Putamen (tissue), 1 donor: ENCODE measurements at places on chromosomes 12 and 14.

DNA sequence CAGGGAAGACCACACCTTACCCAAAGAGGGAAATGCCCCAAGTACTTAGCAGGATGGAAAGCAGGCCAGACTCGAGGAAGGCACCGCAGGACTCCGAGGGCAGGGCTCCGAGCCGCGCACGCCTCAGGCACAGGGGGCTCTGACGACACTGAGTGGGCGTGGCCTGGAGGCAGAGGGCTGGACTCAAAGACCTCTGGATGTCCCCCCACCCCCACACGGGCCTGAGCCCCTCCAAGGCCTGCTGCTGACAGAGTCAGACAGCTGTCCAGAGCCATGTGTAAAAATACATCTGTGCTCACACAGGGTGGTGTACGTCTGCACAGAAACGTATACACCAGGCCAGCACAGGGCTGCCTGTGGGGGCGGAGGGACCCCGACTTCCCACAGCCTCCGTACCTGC is 1.4 kb downstream of the AKT1 start:
- no peak for DNase-seq

GRCh38 chr14:98958048-98958631 is 313.9 kb downstream of the BCL11B start:
- no peak for DNase-seq

- DNase-seq, result no peak
Measured at GRCh38 chr12:50121641-50122040, 9.6 kb downstream of the COX14 start.

DNA sequence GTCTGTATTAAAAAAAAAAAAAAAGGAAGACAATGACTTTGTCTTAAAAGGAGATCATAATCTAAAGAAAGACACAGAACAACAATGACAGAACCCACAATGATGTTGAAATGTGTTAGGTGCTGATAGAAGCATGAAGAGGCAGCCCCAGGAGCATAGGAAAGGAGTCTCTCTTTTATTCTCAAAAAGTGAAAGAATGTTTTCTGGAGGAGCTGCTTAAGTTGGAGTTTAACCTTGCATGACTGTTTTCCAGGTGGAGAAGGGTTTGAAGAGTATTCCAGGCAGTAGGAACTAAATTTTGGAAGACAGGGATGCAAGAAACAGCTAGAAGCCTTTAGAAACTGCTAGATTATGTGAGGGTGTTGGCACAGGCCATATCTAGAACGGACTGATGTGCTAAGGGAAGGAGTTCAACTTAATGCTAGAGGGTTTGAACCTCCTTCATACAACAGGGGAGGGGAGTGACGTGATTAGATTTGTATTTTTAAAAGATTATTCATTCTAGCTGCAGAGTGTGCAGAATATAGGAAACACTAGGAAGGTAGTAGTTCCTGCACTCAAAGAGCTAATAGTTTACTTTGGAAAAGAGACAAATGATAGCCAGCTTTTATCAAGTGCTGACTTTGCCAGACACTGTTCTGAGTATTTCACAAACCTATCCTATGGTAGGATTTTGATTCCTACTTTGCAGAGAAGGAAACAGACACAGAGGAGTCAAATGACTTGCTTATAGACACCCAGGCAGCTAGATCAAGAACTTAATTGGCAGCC is 4.6 kb upstream of the RPL6 start:
- DNase-seq, result no peak

- no peak for DNase-seq
Measured at GRCh38 chr12:29738365-29738764, 45.4 kb downstream of the TMTC1 start.

DNA sequence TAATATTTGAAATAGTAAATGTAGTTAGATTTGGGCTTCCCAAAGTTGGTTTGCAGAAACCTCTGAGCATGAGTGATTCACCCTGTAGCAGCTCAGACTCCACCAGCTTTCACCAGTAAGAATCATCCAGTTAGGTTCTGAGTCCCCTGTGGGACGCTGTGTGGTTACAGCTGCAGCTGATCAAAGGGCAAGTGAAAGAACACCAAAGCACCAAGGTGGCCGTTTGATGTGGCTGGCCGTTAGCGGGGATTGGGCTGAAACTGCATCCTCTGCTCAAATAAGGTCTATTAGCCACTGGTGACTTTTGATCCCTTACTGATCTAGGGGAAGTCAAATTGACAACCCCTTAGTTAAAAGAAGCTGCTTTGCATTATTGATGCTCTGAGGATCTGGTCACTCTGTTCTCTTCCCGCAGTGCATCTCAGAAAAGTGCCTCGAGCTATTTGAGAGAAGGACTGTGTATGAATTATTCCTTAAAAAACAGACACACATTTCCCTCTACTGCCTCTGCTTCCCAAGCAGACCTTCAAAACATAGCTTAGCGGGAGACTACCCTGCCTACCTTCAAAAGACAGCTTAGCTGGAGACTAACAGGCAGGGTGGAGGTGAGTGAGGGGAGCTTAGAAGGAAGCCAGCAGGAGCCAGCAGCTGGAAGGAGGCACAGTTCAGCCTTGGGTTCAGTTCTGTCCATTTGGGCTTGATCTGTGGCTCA is 3.7 kb downstream of the ABHD12B start:
- no peak for DNase-seq

- no peak for DNase-seq
Measured at GRCh38 chr14:95760596-95760995, 46.7 kb upstream of the TCL1A start.

GRCh38 chr12:109744986-109745942 is 31.6 kb downstream of the FAM222A start:
- no peak for DNase-seq

DNA sequence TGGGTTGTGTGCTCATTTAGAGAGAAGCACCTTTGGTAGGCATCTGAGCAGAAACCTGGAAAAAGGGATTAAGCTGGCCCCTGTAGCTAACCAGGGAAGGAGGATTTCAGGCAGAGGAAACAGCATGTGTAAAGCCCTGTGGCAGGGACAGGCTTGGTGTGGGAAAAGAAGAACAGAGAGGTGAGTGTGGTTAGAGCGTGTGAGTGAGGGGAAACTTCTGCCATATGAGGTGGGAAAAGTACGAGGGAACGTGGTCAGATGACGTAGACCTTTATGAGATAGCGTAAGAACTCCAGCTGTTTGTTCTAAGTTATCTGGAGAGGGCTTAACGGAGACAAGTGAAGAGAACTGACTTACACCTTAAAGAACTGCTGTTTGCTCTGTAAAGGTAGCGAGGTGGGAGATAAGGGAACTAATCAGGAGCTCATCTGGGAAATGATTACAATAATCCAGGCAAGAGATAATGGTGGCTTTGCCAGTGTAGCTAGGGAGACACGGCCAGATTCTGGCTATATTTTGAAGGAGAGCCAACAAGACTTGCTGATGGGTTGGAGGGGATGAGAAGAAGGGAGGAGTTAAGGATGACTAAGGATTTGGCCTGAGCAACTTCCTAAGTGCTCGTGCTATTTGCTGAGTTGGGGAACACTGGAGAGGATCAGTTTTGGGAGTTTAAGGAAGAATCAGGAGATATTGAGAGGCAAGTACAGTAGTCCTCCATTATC is 234.0 kb downstream of the ETNK1 start:
- DNase-seq, result no peak

DNA sequence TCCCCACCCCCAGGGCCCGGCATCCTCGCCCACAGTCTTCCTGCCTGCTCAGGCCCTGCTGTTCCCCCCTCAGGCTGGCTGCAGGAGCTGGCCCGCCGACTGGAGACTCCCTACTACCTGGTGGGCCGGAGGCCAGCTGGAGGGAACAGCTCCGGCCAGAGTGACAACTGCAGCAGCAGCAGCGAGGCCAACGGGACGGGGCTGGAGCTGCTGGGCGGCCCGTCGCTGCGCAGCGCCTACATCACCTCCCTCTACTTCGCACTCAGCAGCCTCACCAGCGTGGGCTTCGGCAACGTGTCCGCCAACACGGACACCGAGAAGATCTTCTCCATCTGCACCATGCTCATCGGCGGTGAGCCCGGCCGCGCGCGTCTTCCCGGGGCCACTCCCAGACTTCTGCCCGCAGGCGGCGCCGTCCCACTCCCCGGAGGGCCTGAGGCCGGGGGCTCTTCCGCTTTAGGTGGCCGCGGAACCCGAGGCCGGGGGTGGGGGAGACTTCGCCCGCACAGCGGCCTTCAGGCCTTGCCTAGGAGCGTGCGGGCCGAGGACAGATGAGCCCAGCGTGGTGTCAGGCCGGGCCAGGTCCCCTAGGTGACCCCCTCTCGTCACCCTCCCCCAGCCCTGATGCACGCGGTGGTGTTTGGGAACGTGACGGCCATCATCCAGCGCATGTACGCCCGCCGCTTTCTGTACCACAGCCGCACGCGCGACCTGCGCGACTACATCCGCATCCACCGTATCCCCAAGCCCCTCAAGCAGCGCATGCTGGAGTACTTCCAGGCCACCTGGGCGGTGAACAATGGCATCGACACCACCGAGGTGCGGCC is 10.2 kb downstream of the KCNH3 start:
- no peak for DNase-seq

DNA sequence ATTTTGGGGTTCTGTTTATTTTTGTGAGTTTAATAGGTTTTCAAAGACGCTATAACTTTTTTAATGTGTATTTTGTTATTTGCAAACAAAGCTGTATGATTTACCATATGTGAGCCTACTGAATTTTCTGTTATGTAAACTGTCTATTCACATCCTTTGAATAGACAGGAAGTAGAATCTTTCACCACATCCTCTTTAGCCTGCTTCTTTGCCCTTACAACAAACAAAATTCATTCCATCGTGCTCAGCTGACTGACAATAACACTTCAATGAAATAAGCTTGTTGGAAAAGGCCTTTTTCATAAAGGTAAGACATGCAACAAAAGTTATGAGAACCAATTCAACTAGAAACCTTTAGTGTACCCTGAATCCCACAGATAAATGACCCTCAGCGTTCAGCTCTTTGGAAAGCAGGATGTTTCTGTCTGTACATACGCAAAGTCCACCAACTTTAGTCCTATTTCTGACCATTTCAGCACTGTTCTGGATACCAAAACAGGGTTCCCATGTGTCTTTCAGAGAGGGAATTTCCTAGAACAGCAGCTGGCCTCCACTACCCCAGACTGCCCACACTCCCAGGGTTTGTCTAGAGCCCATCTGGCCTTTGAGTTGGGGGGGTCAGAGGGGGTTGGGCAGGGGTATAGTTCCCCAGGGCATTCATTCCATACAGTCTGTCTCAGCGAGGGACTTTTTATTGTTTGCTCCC is 71.3 kb downstream of the DUSP6 start:
- no peak for DNase-seq

GRCh38 chr12:124496584-124496983 is 70.8 kb downstream of the NCOR2 start:
- DNase-seq, result no peak

DNA sequence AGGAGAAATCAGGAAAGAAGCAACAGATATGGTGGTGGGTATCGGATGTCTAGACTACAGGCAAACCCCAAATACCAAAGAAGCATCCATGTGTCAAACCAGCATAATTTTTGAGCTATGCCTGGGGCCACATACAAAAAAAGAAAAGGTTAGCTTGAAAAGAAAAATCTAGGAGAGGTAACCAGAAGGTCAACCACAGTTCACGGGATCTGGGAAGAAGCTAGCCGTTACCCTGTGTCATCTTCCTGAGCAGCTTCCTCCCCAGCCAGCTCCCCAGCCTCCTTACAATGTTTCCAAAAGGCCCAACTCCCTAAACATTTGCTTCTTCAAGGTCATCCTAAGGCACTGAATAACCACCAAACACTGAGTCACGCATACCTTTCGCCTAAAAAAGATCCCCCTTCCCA is 3.1 kb downstream of the SINHCAF start:
- no peak for DNase-seq

DNA sequence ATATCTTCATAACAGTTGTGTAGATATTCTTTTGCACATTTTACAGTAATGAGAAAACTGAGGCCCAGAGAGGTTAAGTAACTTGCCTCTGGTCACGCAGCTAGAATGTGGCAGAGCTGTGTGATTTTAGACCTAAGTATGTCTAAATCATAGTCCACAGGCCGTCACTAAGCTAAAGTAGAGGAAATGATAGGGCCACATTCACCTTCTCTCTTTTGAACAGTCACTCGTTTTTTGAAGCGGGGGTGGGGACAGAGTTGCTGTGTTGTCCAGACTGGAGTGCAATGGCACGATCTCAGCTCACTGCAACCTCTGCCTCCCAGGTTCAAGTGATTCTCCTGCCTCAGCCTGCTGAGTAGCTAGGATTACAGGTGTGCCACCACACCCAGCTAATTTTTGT is 68.5 kb downstream of the RASSF3 start:
- no peak for DNase-seq

DNA sequence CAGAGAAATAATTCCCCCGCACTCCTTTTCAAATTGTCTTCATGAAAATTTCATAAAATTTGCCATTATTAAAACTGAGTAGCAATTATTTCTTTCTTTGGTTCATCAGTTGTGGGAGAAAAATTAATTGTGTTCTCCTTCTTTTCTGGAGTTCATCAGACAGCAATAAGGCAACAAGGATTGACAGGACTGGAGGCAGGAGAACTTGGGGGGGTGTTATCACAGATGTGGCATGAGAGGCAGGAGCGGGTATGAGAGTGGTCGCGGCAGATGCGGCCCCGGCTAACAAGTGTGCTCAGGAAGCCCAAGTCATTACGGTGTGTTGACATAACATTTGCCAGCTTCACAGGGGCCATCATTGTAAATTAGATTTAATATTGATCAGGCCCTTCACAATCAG is 306.6 kb upstream of the TMPO start:
- DNase-seq, result no peak

GRCh38 chr12:111084158-111084557 is 163.8 kb upstream of the MYL2 start:
- no peak for DNase-seq

DNA sequence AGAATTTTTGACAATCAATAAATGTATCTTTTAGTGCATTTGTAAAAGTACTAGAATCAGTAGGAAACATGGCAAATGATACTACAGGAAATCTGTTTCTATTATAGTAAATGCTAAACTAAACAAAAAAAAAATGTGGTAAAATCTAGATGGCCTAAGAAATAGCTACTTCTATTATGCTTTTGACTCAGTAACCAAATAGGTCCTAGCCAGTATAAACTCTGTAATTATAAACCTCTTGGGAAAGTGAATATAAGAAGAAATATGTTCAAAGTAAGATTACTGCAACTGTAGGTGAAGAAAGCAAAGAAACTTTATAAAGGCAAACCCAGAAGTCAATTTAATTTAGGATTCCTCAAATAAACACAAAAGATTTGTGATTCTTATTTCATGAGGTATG is 581.2 kb downstream of the LRFN5 start:
- no peak for DNase-seq

GRCh38 chr12:46386360-46386867 is 13.8 kb upstream of the SLC38A2 start:
- DNase-seq, result no peak
